Urothelium cell line (cell line): ENCODE measurements at places on chromosomes 5 and 9.

DNA sequence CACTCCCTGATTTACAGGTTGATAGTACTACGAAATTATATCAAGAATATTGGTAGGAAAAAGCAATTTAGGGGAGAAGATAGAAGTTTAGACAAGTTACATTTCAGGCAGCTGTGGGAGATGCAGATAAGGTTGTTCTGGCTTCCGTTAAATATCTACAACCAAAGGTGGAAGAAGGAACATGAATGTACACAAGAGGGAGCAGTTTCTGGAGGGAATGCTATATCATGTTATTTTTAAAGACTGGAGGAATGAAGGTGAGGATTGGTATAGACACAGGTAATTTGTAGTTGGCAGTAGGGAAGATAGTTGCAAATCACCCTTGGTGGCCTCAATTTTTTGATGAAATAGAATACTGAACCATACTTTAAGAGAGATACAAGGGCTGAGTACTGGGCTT, 187.3 kb upstream of the NMUR2 start:
- DNase-seq: no peak

DNA sequence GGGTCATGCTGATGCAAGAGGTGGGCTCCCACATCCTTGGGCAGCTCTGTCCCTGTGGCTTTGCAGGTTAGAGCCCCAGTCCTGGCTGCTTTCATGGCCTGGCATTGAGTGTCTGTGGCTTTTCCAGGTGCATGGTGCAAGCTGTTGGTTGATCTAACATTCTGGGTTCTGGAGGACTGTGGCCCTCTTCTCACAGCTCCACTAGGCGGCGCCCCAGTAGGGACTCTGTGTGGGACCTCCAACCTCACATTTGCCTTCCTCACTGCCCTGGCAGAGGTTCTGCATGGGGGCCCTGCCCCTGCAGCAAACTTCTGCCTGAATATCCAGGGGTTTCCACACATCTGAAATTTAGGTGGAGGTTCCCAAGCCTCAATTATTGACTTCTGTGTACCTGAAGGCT, 150.1 kb downstream of the NNT start:
- no peak for DNase-seq

- no peak for DNase-seq
These were observed 4.5 kb upstream of the CDK7 start for GRCh38 chr5:69230181-69230580.

DNA sequence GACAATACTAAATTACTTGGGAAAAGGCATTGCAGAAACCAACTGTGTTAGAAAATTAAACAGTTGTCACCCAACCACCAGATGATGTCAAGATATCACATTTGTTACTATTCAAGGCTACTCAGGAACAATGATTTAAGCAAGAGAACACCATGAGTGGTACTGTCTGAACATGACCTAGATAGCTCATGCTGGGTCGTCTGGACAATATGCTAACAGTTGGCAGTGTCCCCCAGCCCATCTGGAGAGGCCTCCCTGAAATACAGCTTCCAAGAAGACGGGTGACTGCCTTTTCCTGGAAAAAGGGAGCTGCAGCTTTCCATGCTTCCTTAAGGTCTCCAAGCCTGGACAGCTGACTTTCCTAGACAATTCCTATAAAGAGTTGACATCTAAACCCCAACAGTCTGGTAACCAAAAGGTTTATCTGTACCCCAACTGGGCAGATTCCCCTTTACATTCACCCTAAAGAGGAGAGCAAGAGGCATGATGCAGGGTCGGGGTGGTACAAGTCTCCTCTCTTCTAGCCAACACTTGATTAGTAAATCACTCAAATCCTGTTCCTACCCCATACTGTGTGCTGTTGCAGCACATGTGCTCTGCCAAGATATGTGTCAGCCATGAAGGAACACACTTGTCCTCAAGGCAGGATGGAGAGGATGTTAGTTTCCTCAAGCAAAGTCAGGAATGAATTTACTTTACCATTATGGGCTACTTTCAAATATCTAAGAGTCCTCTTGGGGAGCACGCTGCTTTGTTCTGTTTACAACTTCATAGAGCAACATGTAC, 433.0 kb downstream of the PDE4D start:
- DNase-seq: no peak

DNA sequence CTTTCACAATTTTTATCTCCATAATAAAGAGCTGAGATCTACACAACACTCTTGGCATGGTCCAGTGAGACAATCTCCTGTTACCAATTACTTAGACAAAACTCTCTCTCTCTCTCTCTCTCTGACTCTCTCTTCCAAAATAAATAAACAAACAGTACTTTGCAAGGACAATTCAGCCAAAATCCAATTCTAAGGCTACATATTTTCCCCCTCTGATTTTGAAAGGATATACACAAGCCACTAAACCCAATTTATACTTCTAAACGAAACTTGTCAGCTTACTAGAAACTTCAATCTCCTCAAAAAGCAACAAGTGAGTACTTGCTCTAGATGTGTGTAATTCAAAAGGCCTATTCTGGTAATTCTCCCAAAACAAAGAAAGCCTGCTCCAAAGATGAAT, 26.3 kb upstream of the TNPO1 start:
- DNase-seq: no peak

DNA sequence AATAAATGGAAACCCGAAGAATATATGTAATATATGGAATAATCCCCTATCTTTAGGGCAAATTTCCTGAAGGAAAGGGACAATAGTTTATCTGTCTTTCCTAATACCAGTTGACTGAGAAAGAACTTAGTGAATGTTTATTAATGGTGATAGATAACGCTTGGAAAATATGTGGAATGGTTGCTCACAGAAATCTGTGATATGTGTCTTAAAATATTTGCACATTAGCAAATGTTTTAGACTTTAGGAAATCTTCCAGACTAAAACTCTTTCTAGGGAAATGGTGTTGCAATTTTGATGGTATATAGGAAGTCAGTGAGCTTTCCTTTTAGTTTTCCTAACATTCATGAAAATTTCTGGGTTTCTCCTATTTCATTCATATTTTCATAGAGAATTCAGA, 90.4 kb downstream of the PIP5K1B start:
- DNase-seq: no peak
